ENCODE measurements at places on chromosomes 4 and X. TPM values are rescaled to one million over a fixed set of nuclear protein-coding genes. Genes with fewer than 3 reads are reported as not detected.

The TLR10 gene
- not detected for total RNA-seq

The USP38 gene
- total RNA-seq, result 24.5 TPM

The MAGEB17 gene
- total RNA-seq, result not detected

The COL25A1 gene
- 0.91 TPM for total RNA-seq

The TBC1D1 gene
- total RNA-seq, result 86.4 TPM

The MSMO1 gene
- total RNA-seq, result 137 TPM

The IL15 gene
- 7.6 TPM for total RNA-seq

The MCF2 gene
- 0.07 TPM for total RNA-seq

The ETDA gene
- total RNA-seq, result not detected

The CCDC160 gene
- total RNA-seq, result 0.07 TPM

The ZMAT1 gene
- 1.1 TPM for total RNA-seq

The AREG gene
- 0.30 TPM for total RNA-seq

The REELD1 gene
- not detected for total RNA-seq

The NDST3 gene
- total RNA-seq, result not detected
